ENCODE measurements at places on chromosomes 1 and 21.

GRCh38 chr1:111505641-111506119 is 2.2 kb upstream of the ADORA3 start:
- no peak for DNase-seq

DNA sequence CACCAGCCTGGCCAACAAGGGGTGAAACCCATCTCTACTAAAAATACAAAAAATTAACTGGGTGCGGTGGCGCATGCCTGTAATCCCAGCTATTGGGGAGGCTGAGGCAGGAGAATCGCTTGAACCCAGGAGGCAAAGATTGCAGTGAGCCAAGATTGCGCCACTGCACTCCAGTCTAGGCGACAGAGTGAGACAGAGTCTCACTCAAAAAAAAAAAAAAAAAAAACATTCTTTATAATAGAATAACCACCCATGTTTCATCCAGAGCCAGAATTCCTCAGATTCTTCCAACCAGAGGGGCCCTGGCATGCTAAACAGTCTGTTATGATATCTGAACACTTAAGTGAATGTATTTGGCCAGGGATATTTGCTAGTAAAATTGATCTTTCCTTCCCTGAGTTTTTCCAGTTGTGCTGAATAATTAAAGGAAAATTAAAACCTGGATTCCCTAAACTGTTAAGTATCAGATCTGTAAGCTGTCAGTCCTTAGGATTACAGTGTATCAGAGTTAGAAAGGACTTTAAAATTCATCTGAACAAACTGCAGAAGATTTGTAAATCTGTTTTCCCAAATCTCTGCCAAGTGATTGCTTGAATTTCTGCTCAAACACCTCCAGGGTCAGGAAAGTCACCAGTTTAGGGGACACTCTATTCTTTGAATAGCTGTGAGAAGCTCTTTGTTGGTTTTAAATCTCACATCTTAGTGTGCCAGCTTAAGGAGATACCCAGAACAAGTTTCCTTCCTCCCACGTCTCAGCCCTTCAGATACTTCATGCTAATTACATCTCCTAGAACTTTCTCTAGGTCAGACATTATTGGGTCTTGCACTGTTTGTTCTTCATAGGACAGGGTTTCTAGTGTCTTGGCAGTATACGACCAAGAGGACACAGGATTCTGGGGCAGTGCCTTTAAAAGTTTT is 84.6 kb upstream of the BMP8A start:
- peak; percentile 89 for DNase-seq

GRCh38 chr1:27031235-27032118 is 18.8 kb upstream of the TENT5B start:
- peak; percentile 74 for DNase-seq

- DNase-seq: no peak
Measured at GRCh38 chr1:214634267-214634666, 31.3 kb downstream of the CENPF start.

GRCh38 chr1:165116732-165117131 is 239.8 kb downstream of the LMX1A start:
- peak; percentile 92 for DNase-seq

DNA sequence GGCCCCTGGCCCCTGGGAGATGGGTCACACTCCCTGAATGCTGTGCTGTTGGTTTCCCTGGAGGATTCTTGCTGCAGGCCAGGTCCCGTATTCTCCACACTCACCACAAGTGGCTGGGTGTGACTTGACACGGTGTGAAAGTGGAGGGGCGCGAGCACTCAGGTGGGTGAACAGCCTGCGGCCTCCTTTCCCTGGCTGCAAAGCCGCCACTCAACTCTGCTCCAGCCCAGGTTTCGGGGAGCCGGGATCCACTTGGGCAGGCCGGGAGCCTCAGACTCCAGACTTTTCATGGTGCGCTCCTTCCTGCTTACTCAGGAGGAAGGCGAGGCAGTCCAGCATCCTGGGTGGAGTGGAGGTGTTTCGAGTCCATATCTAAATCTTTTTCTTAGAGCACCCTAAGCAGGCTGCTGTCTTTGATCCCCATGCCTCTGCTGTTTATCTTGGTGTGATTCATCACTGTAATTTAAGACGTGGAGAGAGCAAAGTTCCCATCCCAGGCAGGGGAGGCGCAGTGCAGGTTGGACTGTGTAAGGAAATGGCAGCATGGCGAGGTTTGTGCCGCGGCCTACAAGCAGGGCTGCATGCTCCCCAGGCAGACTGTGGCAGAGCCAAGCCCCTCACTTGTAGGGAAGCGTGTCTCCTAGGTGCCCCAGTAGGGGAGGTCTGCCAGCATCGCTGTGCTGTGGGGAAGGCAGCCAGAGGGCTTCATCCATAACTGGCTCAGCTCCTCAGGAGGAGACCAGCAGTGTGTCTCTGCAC is 29.6 kb downstream of the VANGL1 start:
- no peak for DNase-seq

- no peak for DNase-seq
Measured at GRCh38 chr21:39555911-39556590, 56.7 kb upstream of the B3GALT5 start.

GRCh38 chr1:12144969-12145368 is 21.8 kb upstream of the TNFRSF1B start:
- no peak for DNase-seq

GRCh38 chr1:202806845-202807450 is 1.3 kb downstream of the KDM5B start:
- no peak for DNase-seq
